Epithelial cell of prostate (primary cell): ENCODE measurements at places on chromosomes 16 and 17.

DNA sequence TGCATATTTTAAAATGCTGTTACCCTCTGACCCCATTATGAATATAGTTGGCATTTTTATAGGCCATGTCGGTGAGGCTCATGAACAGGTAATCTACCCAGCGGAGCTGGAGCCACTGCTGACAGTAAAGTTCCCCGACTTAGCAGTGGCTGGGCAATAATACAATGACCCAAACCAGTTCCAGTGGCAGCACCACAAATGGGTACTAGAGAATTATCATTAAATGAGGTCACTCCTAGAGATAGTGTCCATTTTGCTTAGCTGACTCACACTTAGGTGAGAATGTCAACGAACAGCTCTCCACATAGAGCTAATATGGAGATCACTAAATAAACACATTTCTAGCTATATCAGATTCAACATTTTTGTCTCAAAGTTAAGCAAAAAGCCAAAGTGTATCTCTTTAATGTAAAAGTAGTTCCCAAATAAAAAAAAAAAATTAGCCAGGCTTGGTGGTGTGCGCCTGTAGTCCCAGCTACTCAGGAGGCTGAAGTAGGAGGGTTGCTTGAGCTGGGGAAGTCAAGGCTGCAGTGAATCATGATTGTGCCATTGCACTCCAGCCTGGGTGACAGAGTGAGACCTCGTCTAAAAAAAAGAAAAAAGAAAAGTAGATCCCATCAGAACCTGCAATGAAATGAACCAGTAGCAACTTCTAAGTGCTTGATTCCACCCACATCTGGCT, 7.4 kb downstream of the MYO1D start:
- DNase-seq: no peak

- peak; percentile 41 for DNase-seq
Measured at GRCh38 chr17:81991684-81992305, 14.4 kb downstream of the ASPSCR1 start.

DNA sequence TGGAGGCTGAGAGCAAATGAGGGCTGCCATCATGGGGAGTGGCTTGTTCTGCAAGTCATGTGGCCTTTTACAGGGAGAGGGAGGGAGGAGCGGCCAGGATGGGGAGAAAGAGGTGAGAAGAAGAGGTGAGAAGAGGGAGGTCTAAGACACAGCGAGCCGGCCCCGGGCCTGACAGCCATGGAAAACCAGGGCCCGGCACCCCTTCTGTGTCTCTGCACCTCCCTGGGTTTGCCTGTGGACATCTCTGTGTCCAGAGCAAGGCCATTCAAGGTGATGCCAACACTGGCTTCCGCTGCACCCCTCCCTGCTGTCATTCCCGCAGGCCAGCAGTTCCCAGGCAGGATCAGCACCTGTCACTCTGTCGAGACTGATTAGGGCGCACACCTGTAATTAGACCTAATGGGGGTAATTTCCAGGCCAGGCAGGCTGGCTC, 75.6 kb downstream of the MGAT5B start:
- no peak for DNase-seq

DNA sequence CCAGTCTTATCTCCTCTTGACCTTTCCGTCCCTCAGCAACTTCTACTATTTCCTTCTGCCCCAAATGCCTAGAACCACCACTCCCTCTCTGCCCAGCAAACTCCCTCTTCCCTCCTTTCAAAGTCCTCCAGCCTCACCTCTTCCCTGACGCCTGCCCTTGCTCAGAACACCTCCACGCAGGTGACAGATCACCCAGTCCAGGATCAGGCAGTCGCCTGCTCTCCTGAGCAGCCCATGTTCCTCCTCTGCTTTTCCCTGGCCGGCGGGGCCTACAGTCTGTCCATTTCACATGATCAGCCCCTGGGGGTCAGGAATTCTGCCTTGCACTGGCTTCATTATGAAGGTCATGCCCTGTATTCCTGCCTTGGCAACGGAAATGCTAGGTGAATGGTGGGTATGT, 422 bp downstream of the CD300LF start:
- DNase-seq: no peak

DNA sequence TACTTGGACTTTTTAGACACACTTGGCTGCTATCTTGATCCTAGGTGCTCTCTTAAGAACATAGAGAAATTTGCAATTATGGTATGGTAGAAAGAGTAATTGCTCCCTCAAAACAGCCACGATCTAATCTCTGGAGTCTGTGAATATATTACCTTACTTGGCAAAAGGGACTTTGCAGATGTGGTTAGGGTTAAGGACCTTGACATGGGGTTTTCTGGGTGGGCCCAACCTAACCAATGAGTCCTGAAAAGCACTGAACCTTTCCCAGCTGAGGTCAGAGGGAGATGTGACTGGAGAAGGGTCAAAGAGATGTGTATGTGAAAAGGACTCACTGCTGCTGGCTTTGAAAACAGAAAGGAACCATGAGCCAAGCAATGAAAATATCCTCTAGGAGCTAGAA, 26.7 kb upstream of the MED13 start:
- no peak for DNase-seq

- DNase-seq: no peak
Measured at GRCh38 chr17:29777663-29778062, 152.4 kb downstream of the SSH2 start.

GRCh38 chr16:14427371-14427948, 202.6 kb downstream of the PARN start:
- no peak for DNase-seq

- no peak for DNase-seq
Measured at GRCh38 chr16:4233431-4233830, 8.4 kb downstream of the SRL start.
